ENCODE measurements at places on chromosomes 7 and 10.

GRCh38 chr7:26369593-26369992, 77.9 kb downstream of the SNX10 start:
- DNase-seq = peak; percentile 49

DNA sequence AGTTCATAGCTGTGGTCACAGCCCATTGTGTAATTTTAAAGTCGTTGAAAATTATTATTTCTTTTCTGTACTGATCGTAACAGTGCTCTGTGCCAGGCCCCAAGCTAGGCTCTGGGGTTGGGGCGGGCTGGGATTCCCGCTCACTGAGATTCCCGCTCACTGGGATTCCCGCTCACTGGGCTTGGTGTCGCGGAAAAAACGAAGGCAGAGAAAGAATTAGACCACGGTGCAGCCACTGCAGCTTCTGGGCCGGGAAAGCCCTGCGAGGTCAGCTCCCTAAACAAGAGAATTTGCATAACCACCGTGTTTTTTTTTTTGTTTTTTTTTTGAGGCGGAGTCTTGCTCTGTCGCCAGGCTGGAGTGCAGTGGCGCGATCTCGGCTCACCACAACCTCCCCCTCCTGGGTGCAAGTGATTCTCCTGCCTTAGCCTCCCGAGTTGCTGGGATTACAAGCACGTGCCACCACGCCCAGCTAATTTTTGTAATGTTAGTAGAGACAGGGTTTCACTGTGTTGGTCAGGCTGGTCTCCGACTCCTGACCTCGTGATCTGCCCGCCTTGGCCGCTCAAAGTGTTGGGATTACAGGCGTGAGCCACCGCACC, 31.2 kb downstream of the FOXK1 start:
- peak; percentile 29 for DNase-seq

GRCh38 chr7:152649220-152649619, 26.7 kb downstream of the XRCC2 start:
- DNase-seq = no peak

GRCh38 chr7:19852192-19852591, 78.8 kb upstream of the TMEM196 start:
- no peak for DNase-seq

- no peak for DNase-seq
Observed at GRCh38 chr7:103132995-103133688, 15.8 kb downstream of the NAPEPLD start.

GRCh38 chr10:96772196-96772595, 51.9 kb upstream of the PIK3AP1 start:
- no peak for DNase-seq
